ENCODE measurements at places on chromosomes 3 and 15.

- no peak for DNase-seq
Observed at GRCh38 chr15:72486144-72486543, 12.0 kb downstream of the ARIH1 start.

DNA sequence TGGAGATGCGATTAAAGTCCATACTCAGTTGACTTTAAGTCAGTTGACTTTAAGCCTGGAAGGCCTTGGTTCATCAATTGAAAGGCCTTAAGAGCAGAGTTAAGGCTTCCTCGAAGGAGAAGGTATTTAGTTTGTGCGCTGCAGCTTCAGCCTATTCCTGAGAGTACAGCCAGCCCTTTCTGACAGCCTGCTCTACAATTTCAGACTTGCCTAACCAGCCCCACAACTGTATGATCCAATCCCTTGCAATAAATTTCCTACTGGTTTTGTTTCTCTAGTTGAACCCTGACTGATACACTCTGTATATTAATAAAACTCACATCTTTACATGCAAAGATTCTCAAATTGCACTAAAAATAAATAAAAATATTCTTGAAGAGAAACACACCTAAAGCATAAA lies 66.1 kb upstream of the RORA start:
- DNase-seq = no peak

GRCh38 chr3:195873281-195873887 lies 35.0 kb downstream of the TNK2 start:
- DNase-seq = no peak

DNA sequence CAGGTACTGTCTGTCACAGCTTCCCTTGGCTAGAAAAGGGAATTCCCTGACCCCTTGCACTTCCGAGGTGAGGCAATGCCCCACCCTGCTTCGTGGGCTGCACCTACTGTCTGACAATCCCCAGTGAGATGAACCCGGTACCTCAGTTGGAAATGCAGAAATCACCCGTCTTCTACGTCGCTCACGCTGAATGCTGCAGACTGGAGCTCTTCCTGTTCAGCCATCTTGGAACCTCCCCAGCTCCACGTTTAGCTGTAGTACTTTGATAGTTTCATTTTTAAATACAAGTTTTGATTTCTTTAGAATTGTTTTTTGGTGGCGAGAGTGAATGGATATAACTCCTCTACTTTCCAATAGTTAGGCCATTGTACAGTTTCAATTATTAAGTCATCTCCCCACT lies 17.8 kb upstream of the HDGFL3 start:
- DNase-seq = no peak

- DNase-seq = peak; percentile 11
Observed at GRCh38 chr3:66762916-66763693, 235.0 kb upstream of the KBTBD8 start.

GRCh38 chr3:186189492-186189891 lies 80.6 kb upstream of the ETV5 start:
- DNase-seq = no peak

- DNase-seq = no peak
Observed at GRCh38 chr3:159069091-159069490, 267.2 kb downstream of the MFSD1 start.

- DNase-seq = no peak
Observed at GRCh38 chr3:43728947-43729346, 38.2 kb downstream of the ABHD5 start.

- DNase-seq = no peak
Observed at GRCh38 chr3:12062605-12063004, 58.4 kb downstream of the SYN2 start.

DNA sequence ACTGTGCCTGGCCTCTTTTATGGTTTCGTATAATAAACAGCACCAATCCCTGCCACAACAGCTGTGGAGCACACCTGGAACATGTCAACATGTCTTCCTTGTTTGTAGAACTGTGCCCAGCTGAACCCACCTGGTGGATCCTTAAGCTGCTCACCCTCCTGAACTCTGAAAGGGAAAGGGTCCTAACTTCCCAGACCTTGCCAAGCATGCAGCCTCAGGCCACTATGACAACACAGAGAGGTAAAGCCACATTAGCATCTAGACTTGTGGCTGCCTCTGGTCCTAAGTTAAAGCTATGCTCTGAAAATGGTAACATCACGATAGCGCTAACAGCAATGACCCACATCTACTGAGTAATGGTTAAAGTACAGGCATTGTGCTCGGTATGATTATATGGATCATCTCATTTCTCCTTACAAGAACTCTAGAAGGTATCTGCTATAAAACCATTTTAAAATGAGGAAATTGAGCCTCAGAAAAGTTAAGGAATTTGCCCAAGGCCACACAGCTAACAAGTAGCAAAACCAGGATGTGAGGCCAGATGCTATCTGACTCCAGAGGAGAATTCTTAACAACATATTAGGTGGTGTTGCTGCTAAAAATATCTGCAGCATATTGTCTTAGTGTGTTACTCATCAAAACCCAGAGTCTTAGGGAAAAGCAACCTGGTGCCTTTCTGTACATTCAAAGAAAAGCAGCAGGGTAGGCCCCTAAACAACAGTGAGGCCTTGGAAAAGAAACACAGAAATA lies 23.1 kb upstream of the HERC1 start:
- peak; percentile 40 for DNase-seq

DNA sequence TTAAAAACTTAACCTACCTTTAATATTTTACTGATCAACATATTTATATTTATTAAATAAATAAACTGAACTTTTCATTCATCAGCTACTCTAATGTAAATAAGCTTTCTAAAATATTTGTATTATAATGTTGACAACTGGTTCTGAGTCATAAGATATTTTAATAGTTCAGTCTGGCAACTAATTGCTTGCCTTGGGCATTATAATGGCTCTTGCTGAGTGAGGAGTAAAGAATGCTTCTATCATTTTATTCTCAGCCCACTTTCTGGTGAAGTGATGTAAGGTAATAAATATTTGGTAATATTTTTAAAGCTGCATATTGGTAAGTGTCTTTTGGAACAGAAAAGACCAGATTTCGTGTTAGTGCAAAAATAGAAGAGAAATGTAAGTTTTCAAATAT lies 81.5 kb downstream of the DIPK2A start:
- DNase-seq = peak; percentile 75

DNA sequence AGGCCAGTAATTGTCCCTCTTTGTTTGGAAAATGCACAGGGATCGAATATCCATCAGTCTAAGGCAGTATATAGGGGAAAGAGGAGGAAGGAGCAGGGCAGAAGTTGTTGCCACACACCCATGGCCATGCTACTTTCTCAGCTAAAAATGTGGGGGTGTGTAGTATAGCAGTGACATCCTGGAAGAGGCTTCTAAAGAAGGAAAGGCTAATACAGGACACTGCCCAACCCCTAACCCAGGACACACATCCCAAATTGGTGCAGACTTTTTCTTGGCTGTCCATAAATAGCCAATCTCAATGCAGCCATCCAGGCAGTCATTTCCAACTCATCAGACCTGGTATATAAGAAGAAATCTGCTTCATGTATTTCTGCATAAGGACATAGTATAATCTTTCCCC lies 33.1 kb upstream of the LRRN1 start:
- no peak for DNase-seq

DNA sequence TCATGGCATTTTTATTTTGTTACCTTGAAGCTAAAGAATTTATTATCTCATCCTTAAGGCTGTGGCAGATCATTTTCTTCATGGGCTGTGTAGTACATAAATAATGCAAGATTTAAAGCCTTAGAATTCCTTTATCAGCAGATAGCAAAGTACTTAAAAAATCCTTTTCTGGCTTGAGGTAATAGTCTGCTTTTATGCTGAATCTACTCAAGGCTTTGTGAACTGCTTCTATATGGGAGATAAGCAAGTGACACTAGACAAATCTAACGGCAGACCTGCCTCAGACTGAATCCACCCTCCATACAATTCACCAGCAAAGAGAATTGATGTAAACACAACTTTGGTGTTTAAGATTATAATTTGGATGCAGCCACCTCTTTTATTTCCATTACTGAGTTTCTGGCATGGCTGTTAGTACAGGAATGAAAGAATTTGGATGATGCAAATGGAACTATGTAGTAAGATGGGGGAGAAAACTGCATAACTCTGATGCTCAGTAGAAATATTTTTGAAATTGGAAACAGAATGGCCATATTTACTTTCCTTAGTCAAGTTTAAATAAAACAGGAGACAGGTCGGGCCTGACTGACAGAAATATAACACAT lies 1121.5 kb downstream of the NAALADL2 start:
- DNase-seq = peak; percentile 65

- no peak for DNase-seq
Observed at GRCh38 chr3:64992530-64993285, 304.9 kb upstream of the ADAMTS9 start.

DNA sequence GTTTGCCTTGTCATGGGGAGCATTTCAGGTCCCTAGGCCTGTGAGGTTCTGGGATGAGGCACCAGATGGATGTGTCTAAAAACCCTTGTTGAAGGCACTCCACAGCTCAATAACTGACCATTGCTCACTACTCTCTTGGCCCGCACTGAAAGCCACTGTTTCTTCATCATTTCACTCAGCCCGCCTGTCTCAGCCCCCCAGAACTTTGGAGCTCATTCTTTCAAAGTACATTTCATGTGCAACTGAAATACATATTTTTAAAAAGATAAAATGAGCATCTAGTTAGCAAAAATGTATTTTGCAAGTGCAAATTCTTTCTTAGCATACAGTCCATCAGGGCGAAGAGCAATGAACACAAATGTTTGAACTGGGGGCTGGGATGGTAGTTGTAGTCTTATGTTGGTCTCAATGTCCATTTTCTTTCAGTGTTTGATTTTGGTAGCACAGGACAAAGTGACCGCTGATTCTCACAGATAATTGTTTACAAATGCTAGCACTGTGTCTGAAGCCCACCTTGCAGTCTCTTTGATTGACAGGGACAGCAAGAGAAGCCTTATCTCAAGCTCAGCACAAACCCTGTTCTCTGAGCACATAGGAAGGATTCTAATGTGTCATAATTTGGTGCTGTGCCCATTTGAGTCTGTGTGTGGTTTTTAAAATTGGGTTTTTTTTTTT lies 19.6 kb downstream of the HEMK1 start:
- DNase-seq = peak; percentile 31

GRCh38 chr3:117367861-117368260 lies 658.3 kb downstream of the TUSC7 start:
- peak; percentile 14 for DNase-seq

All from fibroblast of skin of scalp (primary cell).